ENCODE measurements at places on chromosomes 7 and 10. TPM values are rescaled to one million over a fixed set of nuclear protein-coding genes. Genes with fewer than 3 reads are reported as not detected.

SUFU gene
- total RNA-seq, result 14.3 TPM

CLCN1 gene
- not detected for total RNA-seq

ELFN1 gene
- total RNA-seq, result 1.4 TPM

COPS6 gene
- 70.6 TPM for total RNA-seq

IL2RA gene
- total RNA-seq, result 2.9 TPM

C7orf33 gene
- not detected for total RNA-seq

- DNase-seq, result no peak
These were observed 11.2 kb downstream of the ZFYVE27 start for GRCh38 chr10:97748116-97748515.

DNA sequence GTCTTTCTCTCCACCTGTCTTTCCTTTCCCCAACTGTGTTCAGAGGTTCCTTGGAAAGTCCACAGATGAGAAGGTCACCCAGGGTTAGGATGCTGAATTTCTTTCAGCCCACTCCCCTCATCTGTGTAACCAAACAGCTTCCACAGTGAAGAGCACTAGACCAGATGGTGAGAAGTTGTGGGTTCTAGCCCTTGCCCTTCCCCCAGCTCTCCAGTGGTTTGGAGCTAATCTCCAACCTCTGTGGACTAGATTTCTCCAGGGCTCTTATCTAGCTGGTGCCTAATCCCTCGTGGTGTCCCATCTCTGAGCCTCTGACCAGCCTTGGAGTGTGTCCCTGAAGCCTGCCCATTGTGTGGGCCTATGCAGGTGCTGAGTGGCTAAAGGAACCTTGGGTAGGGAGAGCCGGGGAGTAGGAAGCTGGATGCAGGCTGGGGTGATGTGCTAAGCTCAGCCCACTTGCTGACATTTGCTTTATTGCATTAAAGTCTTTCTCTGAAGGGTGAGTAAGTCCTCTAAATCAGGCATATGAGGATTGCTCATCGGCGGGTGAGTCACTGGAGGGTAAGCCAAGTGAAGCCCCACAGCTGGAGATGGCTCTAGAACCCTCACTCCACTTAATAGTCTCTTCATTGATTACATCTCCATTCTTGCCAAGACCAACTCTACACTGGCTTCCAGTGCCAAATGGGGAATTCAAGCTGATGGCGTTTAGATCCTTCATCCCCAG is 14.9 kb downstream of the DUSP5 start:
- no peak for DNase-seq

- DNase-seq, result no peak
These were observed 80.8 kb upstream of the COL1A2 start for GRCh38 chr7:94313926-94314325.

DNA sequence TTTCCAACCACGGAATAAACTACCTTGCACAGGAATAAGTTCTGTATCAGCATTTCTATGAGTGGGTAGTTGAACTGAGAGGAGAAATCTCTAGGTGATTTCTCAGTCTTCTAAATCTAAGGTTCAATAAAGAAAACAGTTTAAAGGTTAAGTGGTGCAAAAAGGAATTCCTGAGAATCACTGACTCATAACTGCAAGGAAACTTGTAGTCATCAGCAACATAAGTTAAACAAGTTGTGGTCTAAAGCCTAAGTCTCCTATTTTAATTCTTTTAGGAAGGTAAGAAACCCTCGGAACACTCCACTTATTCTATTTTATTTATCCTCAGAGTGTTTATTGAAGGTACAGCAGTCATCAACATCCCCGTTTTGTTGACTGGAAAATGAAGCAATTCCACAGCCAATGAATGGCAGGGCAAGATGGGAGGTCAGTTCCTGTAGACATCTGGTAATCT is 92.4 kb upstream of the PIK3CG start:
- no peak for DNase-seq

- DNase-seq, result no peak
These were observed 660.7 kb upstream of the PHF14 start for GRCh38 chr7:10312942-10313341.

DNA sequence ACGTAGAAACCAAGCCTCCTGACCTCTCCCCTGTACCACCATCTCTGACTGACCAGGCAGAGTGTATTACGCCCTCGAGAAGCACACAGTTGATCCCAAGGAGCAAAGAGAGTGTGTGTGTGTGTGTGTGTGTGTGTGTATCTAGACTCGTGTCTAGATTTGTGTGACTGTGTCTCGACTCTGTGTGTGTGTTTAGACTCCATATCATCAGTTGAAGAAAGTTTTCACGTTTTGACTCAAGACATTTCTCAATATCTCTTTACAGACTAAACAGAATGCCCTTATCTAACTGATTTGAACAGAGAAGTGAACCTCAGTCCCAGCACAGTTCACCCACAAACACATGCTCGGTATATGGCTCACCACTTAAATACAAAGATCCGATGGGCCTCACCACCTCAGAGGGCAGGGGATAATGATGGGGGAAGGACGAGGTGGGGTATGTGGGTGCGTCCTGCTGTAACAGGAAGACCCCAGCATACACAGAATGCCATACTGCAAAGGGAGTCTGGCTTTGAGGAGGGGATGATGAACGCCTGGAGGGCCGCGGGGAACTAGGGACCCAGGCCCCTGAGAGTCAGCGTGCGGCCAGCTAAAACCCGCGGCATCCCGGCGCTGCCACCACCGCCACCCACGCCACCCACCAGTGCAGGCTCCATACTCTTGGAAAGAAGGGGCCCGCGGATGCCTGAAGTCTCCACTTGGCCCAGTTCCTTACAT is 780 bp downstream of the ALDH18A1 start:
- no peak for DNase-seq

GRCh38 chr10:42956045-42956444 is 120.8 kb upstream of the RET start:
- DNase-seq, result no peak

Measured in lower lobe of right lung (tissue), 2 donors.